ENCODE measurements at places on chromosomes 11 and 22.

DNA sequence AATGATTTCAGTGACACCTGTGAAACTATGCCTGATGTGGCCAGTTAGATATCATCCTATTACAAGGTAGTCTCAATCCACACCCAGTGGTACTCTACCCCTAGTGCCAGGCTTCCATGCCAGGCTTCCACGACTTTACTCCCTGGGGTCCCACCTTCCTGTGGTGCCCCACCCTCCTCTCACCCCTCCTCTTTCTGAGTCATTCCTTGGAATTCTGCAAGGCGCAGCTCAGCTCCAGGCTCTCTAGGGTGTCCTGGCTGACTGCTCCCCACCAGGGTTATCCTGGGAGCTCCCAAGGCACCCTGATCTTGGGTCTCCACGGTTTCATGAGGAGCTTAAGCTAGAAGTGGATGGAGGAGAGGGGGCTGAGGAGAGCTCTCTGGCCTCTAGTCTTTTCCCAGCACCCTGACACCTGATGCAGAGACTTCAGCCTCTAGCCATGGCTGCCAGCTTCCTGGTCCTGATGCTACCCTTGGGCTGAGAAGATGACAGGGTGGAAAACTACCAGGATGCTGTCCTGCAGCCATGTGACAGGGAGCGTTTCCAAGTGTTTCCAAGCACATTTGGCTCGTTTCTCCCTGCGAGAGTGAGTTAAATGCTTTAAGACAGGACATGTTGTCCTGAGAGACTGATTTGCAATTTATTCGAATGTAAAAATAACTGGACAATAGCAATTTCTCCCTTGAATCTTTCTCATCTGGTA, 1461.2 kb downstream of the TBC1D22A start:
- DNase-seq, result no peak

GRCh38 chr11:70367071-70367470, 31.3 kb upstream of the CTTN start:
- DNase-seq, result no peak

GRCh38 chr11:121571506-121571905, 118.7 kb upstream of the SORL1-AS1 start:
- DNase-seq, result no peak

GRCh38 chr11:33303541-33303940, 46.4 kb downstream of the HIPK3 start:
- no peak for DNase-seq

DNA sequence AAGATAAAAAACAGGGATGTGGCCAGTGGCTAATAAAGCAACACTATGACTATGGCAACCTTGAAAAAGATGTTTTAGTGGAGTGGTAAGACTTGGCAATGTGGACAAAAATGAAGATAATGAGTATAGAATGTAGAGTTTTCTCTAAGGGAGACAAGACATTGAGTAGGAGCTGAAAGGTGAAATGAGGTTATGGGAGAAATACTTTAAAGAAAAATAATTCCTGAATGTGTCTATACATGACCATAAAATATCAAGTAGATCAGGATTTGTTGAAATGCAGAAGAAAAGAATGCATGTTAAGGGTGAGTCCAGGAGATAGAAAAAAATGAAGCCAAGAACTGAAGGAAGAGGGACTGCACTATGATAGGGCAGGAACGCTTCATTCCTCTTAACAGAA, 101.6 kb upstream of the CARD18 start:
- no peak for DNase-seq

- DNase-seq, result no peak
Observed at GRCh38 chr11:65425971-65426838, 3.6 kb downstream of the NEAT1 start.

GRCh38 chr11:16034074-16034473, 322.3 kb downstream of the SOX6 start:
- no peak for DNase-seq

DNA sequence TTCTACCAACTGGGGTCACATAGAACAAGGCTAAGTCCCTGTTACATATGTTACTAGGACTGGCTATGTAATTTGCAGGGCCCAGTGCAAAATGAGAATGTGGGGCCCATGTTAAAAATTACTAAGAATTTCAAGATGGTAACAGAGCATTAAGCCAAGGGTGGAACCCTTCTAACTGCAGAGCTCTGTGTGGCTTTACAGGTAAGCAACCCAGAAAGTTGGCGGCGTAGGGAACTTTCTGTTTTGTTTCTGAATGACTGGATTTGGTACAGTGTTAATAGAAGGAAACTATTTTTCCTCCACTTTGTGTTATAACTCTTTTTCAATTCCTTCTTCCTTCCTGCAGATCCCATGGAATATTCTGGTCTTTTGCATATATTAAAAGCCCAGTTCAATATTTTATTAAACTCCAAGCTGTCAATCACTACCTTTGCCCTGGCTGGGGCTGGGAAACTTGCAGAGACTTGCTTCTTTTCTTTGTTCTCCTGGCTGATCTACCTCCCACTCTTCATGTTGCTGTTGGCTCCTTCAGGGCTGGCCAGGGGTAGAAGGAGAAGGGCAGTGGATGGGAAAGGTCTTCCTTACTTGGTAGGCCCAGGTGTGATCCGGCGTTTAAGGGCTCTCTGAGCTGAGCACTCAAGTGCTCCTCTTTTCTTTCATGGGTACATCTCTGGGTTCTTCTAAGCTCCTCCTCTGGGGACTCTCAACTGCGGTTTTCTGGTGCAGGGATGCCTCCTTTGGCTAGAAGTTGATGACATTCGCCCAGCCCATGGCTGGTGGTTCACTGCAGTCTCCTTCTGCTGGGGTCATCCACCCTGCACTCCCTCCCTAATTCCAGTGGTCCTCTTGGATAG, 67.7 kb downstream of the SNX19 start:
- DNase-seq, result no peak

- no peak for DNase-seq
Observed at GRCh38 chr22:50569896-50570535, 7.3 kb upstream of the SYCE3 start.

DNA sequence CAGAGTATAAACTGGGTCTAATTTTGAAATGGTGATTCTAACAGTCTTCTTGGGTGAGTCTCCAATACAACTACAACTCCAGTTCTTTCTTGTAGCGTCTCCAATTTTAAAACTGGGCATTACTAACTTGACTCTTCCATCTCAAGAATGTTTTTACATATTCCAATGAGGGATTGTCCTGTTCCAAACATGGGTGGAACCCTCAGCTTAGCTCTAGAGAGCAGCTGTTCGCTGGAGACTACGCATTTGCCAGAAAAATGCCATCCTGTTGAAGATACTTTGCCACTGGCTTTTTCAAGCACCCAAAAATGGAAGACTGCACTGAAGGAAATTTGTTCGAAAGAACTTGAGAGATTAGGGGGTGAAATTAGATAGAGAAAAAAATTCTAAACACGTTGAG, 870.0 kb downstream of the NTM start:
- no peak for DNase-seq

GRCh38 chr22:24406322-24407277, 20.8 kb upstream of the ADORA2A start:
- no peak for DNase-seq

DNA sequence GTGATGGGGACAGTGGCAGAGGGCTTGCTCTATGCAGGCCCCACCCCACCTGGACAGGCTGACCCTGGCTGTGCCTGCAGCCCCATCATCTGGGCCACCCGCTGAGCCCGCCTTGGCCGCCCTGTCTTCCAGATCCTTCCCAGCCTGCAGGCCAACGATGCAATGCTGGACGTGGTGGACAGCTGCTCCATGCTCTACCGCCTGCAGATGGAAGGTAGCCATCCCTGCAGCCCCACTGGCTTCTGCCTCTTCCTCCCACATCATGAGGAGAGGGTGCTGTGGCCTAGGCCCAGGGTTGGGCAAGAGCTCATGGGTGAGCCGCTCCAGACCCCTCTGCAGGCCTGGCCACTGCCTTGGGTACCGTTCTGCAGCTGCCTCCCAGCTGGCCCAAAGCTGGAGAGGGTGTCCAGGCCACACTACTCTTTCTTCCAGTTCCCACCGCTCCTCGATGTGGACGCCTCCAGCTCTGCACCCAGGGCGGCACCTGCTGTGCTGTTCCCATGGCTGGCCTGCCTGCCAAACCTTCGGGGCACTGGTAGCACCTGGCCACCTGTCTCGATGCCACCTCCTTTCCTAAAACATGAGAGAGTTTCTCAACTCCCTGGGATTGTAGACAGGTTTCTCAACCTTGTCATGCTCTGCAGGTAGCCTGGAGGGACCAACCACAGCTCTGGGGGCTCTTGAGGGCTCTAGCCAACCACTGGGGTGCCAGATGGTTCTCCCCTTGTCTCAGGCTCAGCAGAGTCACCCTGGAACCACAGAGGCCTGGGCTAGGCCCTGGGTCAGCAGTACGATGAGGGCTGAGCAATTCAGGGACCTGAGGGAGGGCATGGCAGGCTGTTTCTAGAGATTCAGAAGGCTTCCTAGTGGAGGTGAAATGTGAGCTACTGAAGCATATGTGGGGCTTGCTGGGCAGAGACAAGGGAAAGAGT, 9.5 kb upstream of the GTSE1 start:
- no peak for DNase-seq

DNA sequence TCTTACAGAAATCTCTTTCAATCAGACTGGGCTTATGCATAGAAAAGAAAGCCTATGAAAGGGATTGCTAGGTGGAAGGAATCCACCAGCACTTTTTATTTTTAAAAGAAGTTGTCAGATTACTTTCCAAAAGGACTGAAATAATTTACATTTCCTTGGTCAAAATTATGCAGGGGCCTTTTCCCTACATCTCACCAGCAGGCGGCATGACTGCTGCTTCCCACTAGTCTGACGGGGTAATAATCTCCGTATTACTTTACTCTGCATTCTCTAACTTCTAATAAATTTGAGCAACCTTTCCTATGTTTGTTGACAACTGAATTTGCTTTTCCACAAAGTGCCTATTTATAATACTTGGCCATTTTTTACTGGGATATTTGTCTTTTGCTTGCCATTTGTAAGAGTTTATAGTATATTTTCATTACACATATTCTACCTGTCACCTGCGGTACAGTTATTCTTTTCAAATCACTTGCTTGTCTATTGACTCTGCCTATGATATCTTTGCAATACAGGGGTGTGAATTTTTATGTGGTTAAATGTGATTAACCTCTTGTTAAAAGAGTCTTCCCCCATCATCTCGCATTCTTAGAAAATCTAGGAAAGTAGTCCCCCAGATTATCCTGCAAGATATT, 51.9 kb upstream of the USP47 start:
- no peak for DNase-seq

- peak; percentile 51 for DNase-seq
Observed at GRCh38 chr11:66289548-66290329, 796 bp upstream of the YIF1A start.

- DNase-seq, result no peak
Observed at GRCh38 chr22:49036513-49036912, 791.2 kb downstream of the BRD1 start.

- DNase-seq, result no peak
Observed at GRCh38 chr11:121394785-121395184, 57.3 kb upstream of the SORL1 start.

DNA sequence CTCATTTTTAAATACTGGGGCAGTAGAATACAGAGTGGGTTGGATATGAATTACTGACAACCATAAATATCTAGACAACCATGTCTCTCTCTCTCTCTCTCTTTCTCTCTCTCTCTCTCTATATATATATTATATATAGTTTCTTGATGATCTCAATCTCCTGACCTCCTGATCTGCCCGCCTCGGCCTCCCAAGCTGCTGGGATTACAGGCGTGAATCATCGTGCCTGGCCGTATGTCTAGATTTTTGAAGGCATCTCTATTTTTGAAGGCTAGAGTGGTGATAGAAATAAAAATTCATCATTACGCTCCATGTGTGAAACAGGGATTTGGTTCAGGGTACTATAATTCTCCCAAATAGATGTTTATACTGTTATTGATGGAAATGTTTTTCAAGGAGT, 84.1 kb downstream of the DDX10 start:
- no peak for DNase-seq

DNA sequence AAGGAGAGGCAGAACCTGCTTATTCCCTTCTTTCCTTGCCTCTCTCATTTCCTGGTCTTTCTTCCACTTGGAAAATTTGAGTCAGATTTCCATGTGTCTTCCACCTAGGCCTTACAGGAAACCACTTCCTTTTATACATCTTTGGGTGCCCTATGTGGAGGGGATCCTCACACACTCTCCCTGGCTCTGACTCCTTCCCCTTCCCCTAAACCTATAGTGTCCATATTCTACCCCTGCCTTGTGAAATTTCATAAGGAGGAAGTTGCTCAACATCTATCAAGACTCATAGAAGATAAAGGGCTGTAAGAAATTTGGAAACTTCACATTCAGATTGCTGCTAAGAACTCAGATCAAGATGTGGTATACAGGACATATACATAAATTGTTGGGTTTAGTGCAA, 20.4 kb downstream of the TUG1 start:
- no peak for DNase-seq

- DNase-seq, result no peak
Observed at GRCh38 chr11:119144825-119145486, 3.9 kb upstream of the ABCG4 start.

GRCh38 chr11:455566-456147, 5.6 kb downstream of the PTDSS2 start:
- DNase-seq, result no peak

DNA sequence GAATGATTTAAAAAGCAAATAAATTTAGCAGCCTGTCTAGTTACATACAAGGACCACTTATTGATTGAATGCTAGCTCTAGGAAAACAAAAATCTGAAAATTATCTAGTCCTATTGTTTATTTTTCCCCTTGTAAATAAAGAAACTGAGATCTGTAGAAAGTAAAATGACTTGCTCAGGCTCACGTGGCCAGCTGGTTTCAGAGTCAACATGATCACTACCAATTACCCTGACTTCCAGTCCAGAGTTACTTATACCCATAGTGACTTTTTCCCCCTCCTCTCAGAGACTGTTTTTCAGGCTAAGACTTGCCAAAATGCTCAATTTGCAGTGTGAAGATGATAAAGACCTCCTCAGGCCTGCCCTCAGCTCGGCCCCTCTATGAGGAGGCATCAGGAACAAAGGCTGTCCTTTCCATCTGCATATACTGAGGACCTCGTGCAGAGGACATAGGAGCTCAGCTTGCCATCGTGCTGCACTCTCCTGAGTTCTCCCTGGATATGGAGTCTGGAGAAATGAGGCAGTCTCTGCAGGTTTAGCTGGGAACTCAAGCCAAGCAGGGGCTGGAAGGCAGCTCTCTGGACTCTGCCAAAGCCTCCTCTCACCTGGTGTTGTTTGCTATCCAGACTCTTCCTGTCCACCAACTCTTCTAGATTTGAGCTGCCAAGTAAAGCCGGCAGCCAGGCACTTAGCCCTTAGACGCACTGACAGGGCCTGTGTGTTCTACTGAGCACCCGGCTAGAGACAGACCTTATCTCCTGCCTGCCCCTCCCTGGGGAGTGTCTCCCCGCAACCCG, 883.3 kb downstream of the NTM start:
- DNase-seq, result no peak
